ENCODE measurements at places on chromosomes 6 and 20. TPM values are rescaled to one million over a fixed set of nuclear protein-coding genes. Genes with fewer than 3 reads are reported as not detected.

Gene PCK1
- not detected for polyA plus RNA-seq

Gene PDE7B
- 1.7 TPM for polyA plus RNA-seq

Gene MYLK4
- polyA plus RNA-seq, result 0.20 TPM

Gene SCUBE3
- 12.3 TPM for polyA plus RNA-seq

Gene KIF6
- polyA plus RNA-seq, result 0.56 TPM

Gene MKKS
- 8.0 TPM for polyA plus RNA-seq

Gene COX4I2
- polyA plus RNA-seq, result not detected

Gene PPP1R3G
- 0.39 TPM for polyA plus RNA-seq

Gene NOX3
- not detected for polyA plus RNA-seq

Gene GPSM3
- 13.3 TPM for polyA plus RNA-seq

Gene PREX1
- polyA plus RNA-seq, result 0.75 TPM

Gene SIRPB2
- not detected for polyA plus RNA-seq
